ENCODE measurements at places on chromosomes 6 and 20. TPM values are rescaled to one million over a fixed set of nuclear protein-coding genes. Genes with fewer than 3 reads are reported as not detected.

GRCh38 chr20:50056408-50056926, 56.5 kb downstream of the UBE2V1 start:
- DNase-seq: no peak

- DNase-seq: no peak
Observed at GRCh38 chr20:59161721-59162120, 1.9 kb upstream of the ZNF831 start.

DNA sequence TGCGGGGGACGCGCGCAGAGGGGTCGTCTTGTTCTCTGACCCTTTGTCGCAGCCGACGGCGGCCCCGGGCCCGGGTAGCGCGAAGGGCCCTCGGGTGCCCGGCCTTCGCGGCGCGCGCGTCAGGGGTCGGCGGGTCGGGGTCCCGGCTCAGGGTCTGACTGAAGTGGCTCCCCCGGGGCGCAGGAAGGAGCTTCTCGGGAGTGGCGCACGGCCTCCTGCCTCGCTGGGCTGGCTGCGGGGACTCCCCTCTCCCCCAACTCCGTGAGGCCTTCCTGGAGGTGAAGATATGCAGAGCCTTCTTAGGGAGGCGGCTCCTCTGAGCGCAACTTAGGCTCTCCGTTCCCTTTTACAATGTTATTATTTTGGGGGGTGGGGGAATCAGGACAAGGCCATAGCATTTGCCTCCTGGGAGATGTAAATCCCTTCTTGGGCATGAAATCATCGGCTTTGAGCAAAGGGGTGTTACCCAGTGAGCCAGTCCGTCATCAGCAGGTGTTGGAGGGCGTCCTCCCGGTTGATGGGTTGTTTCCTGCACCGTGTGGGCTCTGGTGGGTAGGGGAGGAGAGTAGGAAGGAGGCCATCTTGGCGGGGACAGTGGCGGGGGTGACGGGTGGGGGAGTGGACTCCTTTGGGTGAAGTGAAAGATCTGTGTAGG, 523 bp downstream of the CDS2 start:
- DNase-seq: peak; percentile 44

DNA sequence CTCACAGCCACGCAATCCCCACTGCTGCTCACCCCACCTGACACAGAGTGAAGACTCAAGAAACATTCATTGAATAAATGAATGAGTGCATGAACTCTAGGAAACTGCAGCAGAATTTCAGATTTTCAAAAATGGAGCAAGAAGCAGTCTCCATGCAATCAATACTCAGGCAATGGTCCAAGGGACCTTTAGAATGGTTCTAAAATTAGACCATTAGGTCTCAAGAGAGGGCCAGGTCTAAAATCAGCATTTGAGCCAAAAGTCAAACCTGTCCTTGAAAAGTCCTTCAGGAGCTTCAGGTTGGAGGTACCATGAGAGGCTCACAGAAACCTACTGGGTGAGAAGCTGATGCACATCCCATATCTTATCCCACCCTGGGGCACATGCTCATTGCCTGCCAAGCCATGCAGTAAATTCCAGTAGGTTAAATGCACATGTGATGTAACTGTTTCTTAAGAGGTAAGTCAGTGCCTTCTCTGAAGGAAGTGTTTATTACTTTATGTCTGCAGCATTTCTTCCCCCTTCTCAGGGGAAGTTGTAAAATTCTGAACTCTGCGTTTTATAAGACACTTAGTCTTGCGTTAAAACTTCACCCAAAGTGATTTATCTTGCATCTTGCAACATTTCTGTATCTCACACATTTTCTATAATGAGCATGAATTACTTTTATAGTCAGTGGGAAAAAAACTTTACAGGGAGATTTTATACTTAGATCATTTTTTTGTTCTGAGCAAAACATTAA, 126.6 kb downstream of the ADAT2 start:
- DNase-seq: no peak

DNA sequence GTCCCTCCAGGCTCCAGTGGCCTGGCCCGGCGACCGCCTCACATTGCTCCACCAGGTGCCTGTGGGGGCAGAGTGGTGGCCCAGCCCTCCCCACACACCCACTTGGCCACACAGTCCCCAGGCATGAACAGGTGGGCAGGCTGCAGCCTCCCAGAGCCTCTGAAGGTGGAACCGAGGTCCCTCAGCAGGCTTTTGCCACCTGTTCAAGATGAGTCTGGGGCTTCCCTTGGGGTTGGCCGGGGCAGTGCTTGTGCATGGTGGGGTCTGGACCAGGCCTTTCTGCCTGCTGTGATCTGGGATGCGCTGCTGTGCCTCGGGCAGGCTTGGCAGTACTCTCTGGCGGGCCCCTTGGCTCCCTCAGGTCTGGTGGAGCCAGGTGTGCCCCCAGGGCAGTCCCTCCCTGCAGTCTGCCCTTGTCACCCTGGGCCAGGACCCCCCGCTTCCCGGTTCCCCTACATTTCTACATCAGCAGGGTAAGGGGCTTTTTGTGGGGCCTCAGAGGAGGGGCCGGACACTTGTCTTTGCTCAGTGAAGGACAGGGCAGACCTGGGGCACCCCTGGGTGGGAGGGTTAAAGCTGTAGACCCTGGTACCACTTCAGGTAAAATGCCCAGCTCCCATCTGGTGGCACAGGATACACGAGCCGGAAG, 2.7 kb upstream of the COL9A3 start:
- DNase-seq: no peak

SALL4 gene
- total RNA-seq: not detected

LAMP5 gene
- not detected for total RNA-seq

FAM135A gene
- 7.4 TPM for total RNA-seq
